T-helper 17 cell (primary cell): ENCODE measurements at places on chromosomes 13 and 19. TPM values are rescaled to one million over a fixed set of nuclear protein-coding genes. Genes with fewer than 3 reads are reported as not detected.

DNA sequence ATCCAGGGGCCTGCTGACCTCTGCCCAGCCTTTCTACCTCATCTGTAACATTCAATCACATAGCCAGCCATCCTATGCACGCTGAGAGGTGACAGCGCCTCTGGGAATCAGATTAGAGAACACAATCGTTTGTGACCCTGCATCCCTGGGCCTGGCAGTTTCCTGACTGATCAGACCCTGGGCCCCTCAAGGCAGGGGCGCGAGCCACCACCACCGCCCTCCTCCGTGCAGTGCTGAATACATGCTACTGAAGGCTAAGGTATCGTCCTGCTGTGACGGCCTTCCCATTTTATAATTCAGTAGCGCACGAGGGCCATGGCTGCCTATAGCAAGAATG is 1.3 kb downstream of the TMTC4 start:
- no peak for DNase-seq

- no peak for DNase-seq
Measured at GRCh38 chr13:86283031-86283430, 483.8 kb upstream of the SLITRK6 start.

Gene MEF2B
- total RNA-seq = 3.5 TPM

DNA sequence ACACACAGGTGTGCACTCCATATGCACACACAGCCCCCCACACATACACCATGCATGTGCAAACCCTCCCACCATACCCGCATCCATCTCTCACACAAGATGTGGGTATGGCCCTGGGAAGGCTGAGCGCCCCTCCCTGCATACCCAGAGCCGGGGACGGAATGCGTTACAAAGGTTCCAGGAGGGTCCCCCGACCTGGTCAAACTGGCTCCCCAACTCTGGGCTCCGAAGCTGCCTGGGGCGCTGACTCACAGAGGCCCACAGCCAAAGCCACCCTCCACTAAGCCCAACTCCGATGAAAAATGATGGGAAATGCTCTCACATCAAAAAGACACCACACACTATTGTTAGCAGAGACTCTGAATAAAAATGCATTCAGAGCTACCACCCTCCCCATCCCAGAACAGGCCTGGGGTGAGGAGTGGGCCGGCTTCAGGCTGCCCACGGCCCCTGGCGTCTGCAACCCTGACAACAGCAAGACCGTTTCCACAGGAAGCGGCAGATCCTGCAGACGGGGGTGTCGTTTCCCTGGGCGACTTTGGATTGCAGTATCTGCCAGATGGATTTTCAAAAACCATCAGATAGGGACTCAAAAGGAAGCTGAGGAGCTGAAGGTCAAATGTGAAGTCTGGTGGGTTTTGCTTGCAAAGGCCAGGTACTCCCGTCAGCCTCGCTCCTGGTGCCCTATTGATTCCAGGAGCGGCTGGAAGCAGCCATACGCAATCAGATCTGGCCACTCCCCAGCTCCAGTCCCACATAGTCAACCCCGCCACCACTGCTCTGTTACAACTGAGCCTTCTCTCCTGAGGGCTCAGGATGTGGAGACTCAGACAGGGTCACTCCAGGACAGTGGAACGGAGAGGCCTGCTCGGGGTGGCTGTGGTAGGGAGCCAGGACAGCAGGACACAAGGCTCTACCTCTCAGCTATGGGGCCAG is 14.3 kb downstream of the PEPD start:
- no peak for DNase-seq

DNA sequence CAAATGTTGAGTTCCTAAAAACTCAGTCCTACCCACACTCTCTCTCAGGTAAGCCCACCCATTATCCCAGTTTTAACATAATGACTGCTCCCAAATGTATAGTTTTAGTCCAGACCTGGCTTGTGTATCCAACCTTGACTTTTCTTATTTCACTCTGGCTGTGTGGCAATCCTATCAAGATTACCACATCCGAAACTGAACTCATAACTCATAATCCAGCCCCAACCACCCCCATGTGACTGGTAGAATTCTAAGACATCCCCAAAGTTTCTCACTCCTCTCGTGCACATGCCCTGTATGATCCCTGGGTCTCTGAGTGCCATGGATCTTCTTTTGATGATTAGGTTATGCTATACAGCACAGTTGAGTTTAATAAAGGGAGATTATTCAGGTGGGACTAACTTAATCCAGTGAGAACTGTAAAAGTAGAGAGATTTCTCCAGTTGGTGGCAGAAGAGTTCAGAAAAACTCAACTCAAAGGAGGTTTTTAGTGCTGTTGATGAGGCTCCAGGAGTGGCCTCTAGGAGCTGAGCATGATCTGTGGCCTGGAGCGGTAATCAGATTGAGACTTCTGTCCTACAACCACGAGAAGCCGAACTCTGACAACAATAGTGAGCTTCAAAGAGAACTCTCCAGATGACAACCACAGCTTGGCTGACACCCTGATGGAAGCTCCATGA is 413.4 kb downstream of the ZNF536 start:
- no peak for DNase-seq
